ENCODE measurements at places on chromosomes 16 and 17.

DNA sequence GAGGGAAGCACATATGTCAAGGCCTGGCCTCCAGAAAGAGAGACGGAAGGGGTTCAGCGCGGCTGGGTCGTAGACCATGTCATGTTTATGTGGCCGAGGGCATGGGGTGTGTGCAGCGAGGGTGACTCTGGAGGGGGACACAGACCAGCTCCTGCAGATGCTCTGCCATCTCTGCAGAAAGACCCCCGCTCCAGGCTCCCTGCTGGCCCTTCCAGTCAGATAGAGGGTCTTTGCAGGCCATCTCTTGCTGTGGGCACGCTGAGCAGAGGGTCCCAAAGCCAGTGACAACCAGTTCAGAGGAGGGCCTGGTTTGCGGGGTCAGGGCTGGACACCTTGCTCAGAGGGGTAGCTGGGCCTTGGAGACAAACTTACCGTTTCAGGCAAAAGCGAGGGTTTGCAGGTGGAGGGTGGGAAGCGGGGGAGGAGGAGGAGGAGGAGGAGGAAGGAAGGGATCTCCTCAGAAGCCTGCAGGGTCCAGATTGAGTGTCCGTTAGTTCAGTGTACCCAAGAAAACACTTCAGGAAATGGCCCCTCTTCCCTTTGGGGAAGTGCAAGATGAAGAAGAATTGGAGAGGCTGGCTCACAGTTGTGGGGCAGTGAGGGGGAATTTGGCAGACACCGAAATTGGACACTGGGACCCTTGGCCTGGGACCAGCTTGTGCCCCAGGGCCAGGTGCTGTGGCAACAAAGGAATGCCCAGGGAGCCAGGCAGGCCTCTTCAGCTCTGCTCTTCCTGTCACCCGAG is 102.8 kb downstream of the CMIP start:
- DNase-seq: no peak

DNA sequence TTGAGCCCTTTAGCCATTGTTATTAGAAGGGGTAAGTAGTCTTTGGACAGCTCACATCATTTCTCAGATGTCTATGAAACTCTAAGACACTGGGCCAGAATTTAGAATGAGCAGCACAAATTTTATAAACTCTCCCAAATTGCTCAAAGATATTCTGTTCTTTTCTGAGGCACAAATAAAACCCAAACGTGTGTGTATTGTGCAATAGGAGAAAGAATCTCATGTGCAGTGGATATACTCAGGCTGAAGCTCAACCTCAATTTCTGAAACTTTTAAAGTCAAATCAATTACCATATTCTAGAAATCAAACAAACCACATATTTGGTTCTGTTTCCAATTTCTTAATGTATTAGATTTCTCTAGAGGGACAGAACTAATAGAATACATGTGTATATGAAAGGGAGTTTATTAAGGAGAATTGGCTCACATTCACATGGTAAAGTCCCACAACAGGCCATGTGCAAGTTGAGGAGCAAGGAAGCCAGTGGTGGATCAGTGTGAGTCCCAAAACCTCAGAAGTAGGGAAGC is 403.6 kb downstream of the RBFOX1 start:
- DNase-seq: no peak

- peak; percentile 24 for DNase-seq
Measured at GRCh38 chr17:78381601-78382232, 3.3 kb downstream of the PGS1 start.

- peak; percentile 39 for DNase-seq
Measured at GRCh38 chr17:31558748-31559583, 167.5 kb downstream of the RAB11FIP4 start.

All from activated CD4-positive, CD25-positive, alpha-beta regulatory T cell (primary cell).